ENCODE measurements at places on chromosomes 2 and 18. TPM values are rescaled to one million over a fixed set of nuclear protein-coding genes. Genes with fewer than 3 reads are reported as not detected.

The SLC11A1 gene
- 1.9 TPM for polyA plus RNA-seq

The DSC1 gene
- not detected for polyA plus RNA-seq

- no peak for DNase-seq
Observed at GRCh38 chr2:235954281-235954680, 213.9 kb downstream of the GBX2 start.

DNA sequence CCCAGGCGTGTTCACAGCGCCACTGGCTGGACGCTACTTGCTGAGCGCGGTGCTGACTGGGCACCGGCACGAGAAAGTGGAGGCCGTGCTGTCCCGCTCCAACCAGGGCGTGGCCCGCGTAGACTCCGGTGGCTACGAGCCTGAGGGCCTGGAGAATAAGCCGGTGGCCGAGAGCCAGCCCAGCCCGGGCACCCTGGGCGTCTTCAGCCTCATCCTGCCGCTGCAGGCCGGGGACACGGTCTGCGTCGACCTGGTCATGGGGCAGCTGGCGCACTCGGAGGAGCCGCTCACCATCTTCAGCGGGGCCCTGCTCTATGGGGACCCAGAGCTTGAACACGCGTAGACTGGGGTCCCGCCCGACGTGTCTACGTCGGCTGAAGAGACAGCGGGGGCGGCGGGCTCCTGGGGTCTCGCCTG is 891 bp upstream of the KHK start:
- peak; percentile 81 for DNase-seq

DNA sequence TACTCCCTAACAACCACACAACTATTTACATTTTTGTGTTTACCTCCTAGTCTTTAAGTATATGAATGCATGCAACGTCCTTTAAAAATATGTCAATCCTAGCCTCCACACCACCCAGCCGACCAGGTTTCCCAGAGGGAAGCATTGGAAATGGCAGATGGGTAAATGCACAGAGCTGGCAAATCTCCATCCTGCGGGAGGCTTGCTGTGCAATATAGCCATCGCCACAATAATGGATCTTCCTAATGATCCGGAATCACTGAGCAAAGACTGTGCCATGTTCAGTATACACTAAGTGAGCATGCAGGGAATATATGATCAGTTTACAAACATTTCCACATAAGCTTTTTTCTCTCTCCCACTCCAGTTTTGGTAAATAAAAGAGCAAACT is 131.8 kb downstream of the NEDD4L start:
- no peak for DNase-seq

GRCh38 chr18:41820784-41821183 is 134.2 kb upstream of the PIK3C3 start:
- DNase-seq, result no peak

- DNase-seq, result no peak
Observed at GRCh38 chr2:65292106-65292400, 64.4 kb downstream of the ACTR2 start.

All from psoas muscle (tissue), 8 donors.